ENCODE measurements at places on chromosomes 5 and 9.

- peaks cover 12% of the 10 kb centered on the region for H3K27me3 ChIP-seq
- no peaks in the 10 kb centered on the region for H3K36me3 ChIP-seq
- DNase-seq, result peak; percentile 39
- no peak overlapping the region for H3K27ac ChIP-seq
These were observed 40.3 kb upstream of the CEP72 start for GRCh38 chr5:571791-572190.

DNA sequence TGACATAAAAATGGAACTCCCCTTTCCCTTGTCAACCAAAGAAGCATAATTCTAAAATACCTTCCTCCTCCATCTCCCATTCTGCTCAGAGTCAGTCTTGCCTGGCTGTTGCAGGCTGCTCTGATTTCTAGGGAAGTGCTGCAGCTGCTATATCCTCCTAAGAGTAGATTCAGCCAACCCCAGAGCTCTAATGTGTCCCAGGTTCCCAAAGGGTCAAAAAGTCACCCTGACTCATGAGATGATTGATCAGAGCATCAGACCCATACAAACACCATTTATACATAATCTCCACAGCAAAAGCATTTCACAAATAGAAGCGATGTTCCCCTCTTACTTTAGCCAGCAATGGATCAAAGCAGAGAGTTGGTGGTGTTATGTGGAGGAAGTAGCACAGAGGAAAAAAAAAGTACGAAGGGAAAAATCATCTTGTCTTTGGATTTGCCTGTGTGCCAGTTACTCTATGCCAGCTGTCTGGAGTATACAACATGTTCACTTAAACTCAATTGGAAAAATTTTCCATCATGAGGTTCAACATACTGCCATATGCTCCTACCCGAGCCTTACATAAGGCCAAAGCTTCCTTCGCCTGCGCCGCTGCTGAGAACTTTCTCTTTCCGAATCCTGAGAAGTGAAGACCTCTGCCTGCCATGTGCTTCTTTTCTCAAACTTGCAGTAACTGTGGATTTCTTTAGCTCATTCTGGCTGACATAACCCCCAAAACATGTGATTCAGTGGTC is 258.0 kb downstream of the TLE4 start:
- no peaks in the 10 kb centered on the region for H3K4me1 ChIP-seq
- no peaks in the 10 kb centered on the region for H3K36me3 ChIP-seq
- no peak overlapping the region for H3K27ac ChIP-seq

DNA sequence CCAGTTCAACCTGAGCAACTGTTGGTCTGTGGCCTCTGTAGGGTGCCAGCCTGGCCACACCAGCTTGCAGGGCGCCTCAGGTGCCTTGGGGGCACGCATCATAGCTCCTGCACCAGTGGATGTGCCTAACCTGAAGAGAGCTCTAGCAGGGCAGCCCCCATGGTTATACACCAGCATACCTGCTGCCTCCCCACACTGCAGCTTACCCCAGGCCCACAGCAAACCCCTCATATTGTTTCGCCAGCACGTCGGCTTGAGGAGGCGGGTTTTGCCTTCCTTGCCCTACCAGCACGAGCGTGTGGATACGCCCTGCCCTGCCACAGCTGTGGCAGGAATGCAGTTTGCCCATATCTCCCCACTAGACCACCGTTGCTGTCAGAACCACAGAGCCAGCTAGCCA is 435.9 kb downstream of the SLCO4C1 start:
- no peaks in the 10 kb centered on the region for H3K27me3 ChIP-seq
- H3K4me3 ChIP-seq, result no peak overlapping the region
- H3K36me3 ChIP-seq, result no peaks in the 10 kb centered on the region

GRCh38 chr9:95297316-95297715 is 20.2 kb downstream of the FANCC start:
- H3K27ac ChIP-seq, result no peak overlapping the region
- H3K36me3 ChIP-seq, result no peaks in the 10 kb centered on the region
- H3K4me3 ChIP-seq, result no peak overlapping the region
- H3K4me1 ChIP-seq, result no peaks in the 10 kb centered on the region
- no peak for DNase-seq
- H3K27me3 ChIP-seq, result no peaks in the 10 kb centered on the region

DNA sequence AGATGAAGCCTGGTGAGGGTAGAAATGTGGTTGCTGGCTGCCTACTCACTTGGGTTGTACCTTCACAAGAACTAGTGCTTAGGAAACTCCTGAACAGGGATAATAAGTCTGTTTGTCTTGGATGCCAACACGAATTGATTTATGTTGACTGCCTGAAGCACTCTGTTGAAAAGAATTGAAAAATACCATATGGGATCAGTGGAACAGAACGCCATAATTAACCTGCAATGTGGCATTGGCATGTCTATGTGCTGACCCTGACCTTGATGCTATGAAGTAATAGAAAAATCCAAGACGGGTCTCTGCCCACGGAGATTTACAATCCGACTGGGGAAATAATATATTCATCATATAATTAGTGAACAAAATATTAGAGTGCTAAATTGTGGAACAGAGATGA is 10.5 kb downstream of the LIX1 start:
- H3K27me3 ChIP-seq, result no peaks in the 10 kb centered on the region
- H3K4me3 ChIP-seq, result no peak overlapping the region
- H3K4me1 ChIP-seq, result peaks cover 14% of the 10 kb centered on the region
- no peak for DNase-seq
- H3K36me3 ChIP-seq, result no peaks in the 10 kb centered on the region

DNA sequence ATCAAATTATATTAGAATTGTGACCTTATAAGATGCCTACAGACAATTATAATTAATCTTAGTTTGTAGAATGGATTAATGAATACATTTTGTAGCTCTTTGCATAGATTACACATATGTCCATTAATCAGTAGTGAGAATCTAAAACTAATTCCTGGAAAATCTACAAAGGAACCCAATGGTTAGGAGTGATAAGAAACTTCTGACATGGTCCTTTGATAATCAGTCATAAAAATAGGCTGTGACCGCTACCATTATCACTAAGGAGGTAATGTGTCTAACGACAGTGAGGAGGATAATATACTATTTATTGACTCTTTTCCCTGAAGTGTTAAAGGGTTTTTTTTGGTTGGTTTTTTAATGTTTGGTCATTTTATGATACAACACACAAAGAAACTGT is 46.6 kb downstream of the BNC2 start:
- no peaks in the 10 kb centered on the region for H3K4me1 ChIP-seq
- peak overlapping the region; percentile 65 for H3K27ac ChIP-seq
- DNase-seq, result no peak
- H3K36me3 ChIP-seq, result no peaks in the 10 kb centered on the region
- no peaks in the 10 kb centered on the region for H3K27me3 ChIP-seq

DNA sequence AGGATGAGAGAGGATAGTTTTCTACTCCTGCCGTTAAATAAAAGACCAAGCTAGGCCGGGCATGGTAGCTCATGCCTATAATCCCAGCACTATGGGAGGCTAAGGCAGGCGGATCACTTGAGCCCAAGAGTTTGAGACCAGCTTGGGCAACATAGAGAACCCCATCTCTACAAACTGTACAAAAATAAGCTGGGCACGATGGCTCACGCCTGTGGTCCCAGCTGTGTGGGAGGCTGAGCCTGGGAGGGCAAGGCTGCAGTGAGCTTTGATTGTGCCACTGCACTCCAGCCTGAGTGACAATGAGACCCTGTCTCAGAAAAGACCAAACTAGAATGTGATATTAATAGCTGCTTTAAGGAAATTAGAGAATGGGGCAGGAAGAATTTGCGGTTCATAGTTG is 158.4 kb downstream of the NIPBL start:
- peaks cover 3% of the 10 kb centered on the region for H3K4me1 ChIP-seq
- no peak for DNase-seq
- no peak overlapping the region for H3K4me3 ChIP-seq
- no peaks in the 10 kb centered on the region for H3K27me3 ChIP-seq

DNA sequence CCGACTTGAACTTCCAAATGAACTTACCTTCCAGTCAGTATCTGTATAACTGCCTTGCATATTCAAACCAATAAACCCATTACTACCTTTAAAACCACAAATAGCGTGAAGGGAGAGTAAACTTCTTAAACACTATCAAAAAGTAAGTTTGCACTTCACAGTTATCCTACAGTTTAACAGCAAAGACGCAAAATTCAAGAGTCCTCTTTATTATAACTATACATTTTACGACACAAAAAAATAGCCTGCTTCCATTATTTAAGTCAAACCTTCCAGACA is 1.8 kb downstream of the PTBP3 start:
- DNase-seq, result no peak
- H3K4me3 ChIP-seq, result peak overlapping the region; percentile 81
- peaks cover 2% of the 10 kb centered on the region for H3K4me1 ChIP-seq
- no peaks in the 10 kb centered on the region for H3K27me3 ChIP-seq
- no peaks in the 10 kb centered on the region for H3K36me3 ChIP-seq

GRCh38 chr9:81076131-81076530 is 613.2 kb downstream of the TLE1 start:
- H3K36me3 ChIP-seq, result no peaks in the 10 kb centered on the region
- no peak overlapping the region for H3K4me3 ChIP-seq
- H3K27me3 ChIP-seq, result no peaks in the 10 kb centered on the region
- no peak overlapping the region for H3K27ac ChIP-seq
- peaks cover 21% of the 10 kb centered on the region for H3K4me1 ChIP-seq

DNA sequence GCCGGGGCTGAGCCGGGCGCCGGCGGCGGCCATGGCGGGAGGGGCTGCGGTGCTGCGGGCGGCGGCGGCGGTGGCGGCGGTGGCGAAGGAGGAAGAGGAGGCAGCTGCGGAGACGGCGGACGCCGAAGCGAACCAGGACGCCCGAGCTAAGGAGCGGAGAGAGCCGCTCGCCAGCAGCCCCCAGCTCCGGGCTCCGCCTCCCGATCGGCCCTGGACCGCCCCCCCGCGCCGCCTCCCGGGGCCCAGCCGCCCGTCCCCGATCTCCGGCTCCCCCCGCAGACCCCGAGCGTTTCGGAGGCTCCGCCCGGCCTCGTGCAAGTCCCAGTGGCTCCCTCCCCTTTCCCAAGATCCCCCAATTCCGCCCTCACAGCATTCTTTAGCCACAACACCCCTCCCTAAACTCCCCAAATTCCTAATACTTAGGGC is at the start of gene ASTN2:
TSS of gene ASTN2 (minus strand) at position 152 of the 426 bp plus-strand sequence. CDS start at position 33, 119 bp downstream.
- no peak for DNase-seq
- H3K36me3 ChIP-seq, result no peaks in the 10 kb centered on the region
- H3K4me1 ChIP-seq, result peaks cover 17% of the 10 kb centered on the region
- peak within 1 kb of the TSS; percentile 22 for H3K4me3 ChIP-seq
- H3K27ac ChIP-seq, result no peak within 1 kb of the TSS

DNA sequence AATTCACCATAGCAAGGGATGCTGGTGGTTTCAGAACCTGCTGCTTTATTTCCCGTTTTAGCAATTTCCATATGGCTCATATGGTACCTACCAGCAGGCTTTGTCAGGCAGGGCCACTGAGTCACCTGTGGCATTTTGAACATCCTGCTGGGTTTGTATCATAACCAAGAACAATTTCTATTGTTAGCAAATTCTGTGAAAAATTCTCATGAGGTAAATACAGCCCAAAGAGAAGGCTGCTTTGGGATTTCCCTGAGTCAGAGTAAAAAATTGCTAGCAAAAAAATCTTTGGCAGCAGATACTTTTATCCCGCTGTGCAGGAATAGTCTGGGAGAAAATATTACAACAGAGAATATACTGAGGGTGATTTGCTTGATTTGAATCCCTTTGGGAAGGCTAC is 52.7 kb downstream of the PRR16 start:
- no peaks in the 10 kb centered on the region for H3K27me3 ChIP-seq
- H3K4me1 ChIP-seq, result no peaks in the 10 kb centered on the region
- H3K4me3 ChIP-seq, result no peak overlapping the region
- DNase-seq, result no peak
- H3K27ac ChIP-seq, result no peak overlapping the region

- no peak for DNase-seq
- H3K27me3 ChIP-seq, result no peaks in the 10 kb centered on the region
- peaks cover 4% of the 10 kb centered on the region for H3K36me3 ChIP-seq
- H3K4me1 ChIP-seq, result no peaks in the 10 kb centered on the region
These were observed 52.0 kb downstream of the JMY start for GRCh38 chr5:79287907-79288306.

DNA sequence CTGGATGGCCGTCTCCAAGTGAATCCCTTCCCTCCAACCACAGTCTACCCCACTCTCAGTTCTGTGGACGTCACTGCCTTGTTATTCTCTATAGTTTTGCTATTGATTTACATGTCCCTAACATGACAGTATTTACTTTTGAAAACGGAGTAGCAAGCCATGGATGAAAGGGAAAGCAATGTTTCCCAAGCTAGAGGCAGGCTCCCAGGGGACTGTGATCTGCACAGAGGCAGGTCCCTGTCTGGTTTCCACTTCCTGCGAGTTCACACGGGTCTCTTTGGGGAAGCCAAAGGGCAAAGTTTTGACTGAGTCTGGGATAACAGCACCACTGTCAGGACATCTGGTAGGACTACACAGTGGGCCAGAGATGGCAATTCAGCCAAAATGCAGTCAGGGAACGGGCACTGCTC is 12.7 kb downstream of the C9orf153 start:
- DNase-seq, result no peak
- peaks cover 7% of the 10 kb centered on the region for H3K4me1 ChIP-seq
- no peaks in the 10 kb centered on the region for H3K36me3 ChIP-seq
- no peak overlapping the region for H3K27ac ChIP-seq

GRCh38 chr9:75891277-75891741 is 836 bp downstream of the PCSK5 start:
- H3K36me3 ChIP-seq, result no peaks in the 10 kb centered on the region
- peak overlapping the region; percentile 90 for H3K4me3 ChIP-seq
- DNase-seq, result peak; percentile 78

- no peaks in the 10 kb centered on the region for H3K27me3 ChIP-seq
- no peak overlapping the region for H3K27ac ChIP-seq
- DNase-seq, result no peak
- no peaks in the 10 kb centered on the region for H3K36me3 ChIP-seq
- H3K4me3 ChIP-seq, result no peak overlapping the region
These were observed 31.2 kb downstream of the AMBP start for GRCh38 chr9:114046875-114047274.

DNA sequence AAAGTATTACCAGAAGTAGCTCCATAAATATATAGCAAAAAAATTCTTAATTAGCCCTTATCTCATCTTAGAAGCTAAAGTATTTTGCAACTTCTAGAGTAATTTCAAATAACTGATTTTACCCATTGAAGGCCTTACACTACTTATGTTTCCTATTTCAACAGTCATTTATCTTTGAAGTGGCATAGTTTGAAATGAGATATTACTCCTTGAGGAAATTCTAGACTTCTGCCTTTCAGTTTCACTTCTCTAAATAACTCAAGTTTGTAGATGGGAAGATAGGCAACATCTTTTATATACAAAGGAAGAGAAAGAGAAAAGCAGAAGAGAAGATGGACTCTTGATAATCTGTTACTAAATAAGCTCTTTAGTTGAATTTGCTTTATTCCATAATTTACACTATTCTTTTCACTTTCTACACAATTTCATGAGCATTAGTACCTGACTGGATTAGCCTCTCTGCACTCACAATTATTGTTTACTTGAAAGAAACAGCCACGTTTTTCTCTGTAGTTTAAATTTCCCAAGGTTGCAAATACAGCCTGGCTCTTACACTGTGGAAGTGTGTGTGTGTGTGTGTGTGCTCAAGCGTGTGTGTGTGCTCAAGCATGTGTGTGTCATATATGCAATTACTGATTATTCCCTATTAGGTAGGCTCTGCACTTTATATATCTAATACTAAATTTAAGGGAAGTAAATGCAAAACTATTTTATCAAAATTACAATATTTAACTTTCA is 60.6 kb upstream of the EMB start:
- DNase-seq, result no peak
- no peaks in the 10 kb centered on the region for H3K27me3 ChIP-seq
- H3K4me3 ChIP-seq, result no peak overlapping the region
- no peaks in the 10 kb centered on the region for H3K36me3 ChIP-seq
- H3K27ac ChIP-seq, result no peak overlapping the region
- H3K4me1 ChIP-seq, result no peaks in the 10 kb centered on the region

Data from sigmoid colon (tissue), 7 donors.